AG04450 (cell line): ENCODE measurements at places on chromosomes 2 and 18. TPM values are rescaled to one million over a fixed set of nuclear protein-coding genes. Genes with fewer than 3 reads are reported as not detected.

GRCh38 chr2:191574232-191574631 is 103.7 kb upstream of the NABP1 start:
- no peak for DNase-seq

DNA sequence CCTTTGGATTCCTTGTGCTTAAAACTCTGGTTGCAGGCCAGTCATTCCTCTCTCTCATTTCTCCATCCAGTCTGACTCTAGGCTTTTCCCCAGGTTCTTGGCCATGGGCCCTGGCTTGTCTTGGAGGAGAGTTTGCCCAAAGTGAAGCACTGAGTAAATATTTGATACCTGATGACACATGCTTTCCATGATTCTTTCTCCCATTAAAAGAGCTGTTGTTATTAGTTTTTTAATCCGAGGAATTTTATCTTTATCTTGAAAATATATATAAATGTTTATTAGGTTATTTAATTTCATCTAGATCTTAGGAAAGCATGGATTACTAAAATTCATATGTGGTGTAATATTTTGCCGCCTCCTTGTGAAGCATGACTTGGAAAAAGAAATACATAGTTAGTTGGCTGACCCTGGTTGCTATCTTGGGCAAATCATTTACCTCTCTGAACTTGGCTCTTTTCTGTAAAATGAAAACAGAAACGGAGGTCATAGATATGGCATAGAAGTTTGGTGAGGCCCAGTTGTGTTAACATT is 650.1 kb downstream of the SLC4A3 start:
- peak; percentile 68 for DNase-seq

GRCh38 chr18:8978394-8978793 is 124.1 kb upstream of the NDUFV2 start:
- DNase-seq: no peak

DNA sequence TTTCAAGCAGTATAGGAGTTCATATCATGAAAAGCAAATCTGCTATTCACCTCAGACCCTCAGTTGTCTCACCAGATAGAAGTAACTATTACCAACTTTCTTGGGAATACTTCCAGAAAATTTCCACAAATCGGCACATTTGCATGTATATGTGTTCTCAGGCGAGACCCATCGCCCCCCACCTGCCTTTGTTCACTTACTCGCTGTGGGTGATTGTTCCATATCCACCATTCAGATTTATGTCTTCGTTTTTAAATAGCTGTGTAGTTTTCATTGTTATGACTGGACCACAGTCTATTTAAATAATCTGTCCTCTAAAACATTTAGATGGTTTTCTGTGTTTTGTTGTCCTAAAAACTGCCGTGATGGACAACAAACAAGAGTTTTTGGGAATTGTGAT is 3.3 kb downstream of the TRIM54 start:
- no peak for DNase-seq

GRCh38 chr2:234496835-234497593 is at the start of gene ARL4C:
ARL4C (minus strand) TSS chr2:234497081; CDS start chr2:234496586, 495 bp downstream.
- DNase-seq: no peak

Gene SF3B6
- polyA plus RNA-seq: 209 and 272 TPM in 2 replicates

Gene UPP2
- polyA plus RNA-seq: not detected in 2 replicates
